NCI-H1436 treated with DMSO at 0.1 percent for 48 hours (cell line): ENCODE measurements at places on chromosomes 13 and 19.

GRCh38 chr13:39528661-39528980 is 74.4 kb downstream of the LHFPL6 start:
- DNase-seq, result no peak

- DNase-seq, result no peak
Observed at GRCh38 chr13:77029436-77029835, 2.5 kb upstream of the FBXL3 start.

GRCh38 chr19:17447704-17448130 is 751 bp downstream of the TMEM221 start:
- DNase-seq, result no peak

DNA sequence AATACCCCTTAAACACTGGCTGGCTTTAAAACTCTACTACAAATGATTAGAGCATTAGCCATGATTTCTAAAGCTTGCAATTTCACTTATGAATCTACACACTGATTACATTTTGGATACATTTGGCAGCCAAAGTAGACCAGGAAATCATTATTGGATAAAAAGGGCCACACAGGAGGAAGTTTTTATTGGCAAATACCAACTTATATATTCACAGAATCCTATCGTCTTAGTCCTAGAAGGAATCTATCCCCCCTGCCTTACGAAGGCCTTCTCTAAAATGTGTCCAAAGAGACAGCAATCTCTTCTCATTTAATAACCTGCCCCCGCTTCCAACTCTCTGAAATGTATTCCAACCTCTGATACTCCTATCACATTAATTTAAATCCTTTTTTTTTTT is 52.5 kb downstream of the KLF5 start:
- no peak for DNase-seq

GRCh38 chr13:32940601-32941000 is 75.6 kb upstream of the KL start:
- no peak for DNase-seq

DNA sequence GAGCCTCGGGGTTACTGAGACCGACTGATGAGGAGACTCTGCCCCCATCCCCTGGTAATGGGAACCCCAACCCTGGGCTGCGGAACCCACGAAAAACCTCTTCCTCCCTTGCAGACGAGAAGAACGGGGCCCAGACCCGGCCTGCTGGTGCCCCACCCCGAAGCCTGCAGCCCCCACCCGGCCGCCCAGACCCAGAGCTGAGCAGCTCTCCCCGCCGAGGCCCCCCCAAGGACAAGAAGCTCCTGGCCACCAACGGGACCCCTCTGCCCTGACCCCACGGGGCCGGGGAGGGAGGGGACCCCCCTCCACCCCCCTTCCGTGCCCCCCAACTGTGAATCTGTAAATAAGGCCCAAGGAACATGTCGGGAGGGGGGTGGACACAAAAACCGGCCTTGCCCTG is 13.3 kb downstream of the TMEM150B start:
- DNase-seq, result no peak

GRCh38 chr13:49400755-49401659 is 42.9 kb downstream of the CAB39L start:
- no peak for DNase-seq

- DNase-seq, result no peak
Observed at GRCh38 chr13:99926014-99926731, 45.4 kb downstream of the ZIC5 start.

DNA sequence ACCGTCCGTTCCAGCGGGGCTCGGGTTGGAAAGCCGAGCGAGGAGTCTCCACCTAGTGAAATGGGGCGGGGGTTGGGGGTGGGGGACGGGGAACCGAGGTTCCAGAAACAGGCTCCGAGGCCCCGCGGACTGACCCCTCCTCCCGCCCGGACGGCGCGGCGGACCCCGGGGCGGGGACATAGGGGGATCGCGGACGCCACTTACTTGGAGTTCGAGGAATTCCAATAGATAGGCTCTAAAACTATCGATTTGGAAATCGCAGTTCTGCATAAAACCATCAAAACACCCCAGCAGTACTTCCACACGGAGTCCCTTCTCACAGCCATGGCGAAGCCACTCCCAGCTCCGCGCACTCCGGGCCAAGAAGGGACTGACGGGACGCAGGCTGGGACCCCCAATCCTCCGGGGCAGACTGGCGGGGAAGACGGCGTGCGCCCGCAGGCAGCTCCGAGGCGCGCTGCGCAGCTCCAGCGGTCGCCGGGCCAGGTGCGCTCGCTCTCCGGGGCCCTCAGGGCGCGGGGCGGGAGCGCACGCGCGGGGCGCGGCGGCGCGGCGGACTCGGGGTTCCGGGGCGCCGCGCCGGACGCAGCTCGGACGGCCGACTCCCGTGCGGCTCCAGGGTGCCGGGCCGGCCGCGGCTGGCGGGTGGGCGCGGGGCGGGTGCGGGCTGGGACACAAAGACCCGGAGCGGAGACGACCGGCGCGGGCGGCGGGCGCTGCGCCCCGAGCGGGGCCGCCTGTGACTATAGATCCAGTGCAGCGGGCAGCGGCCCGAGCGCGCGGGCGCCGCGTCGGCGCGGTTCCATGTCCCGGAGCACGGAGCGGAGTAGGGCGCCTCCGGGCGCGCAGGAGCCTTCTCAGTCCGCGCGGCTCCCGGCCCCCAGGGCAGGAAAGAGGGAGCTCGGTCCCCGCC is 567 bp downstream of the EFNB2 start:
- no peak for DNase-seq

- DNase-seq, result no peak
Observed at GRCh38 chr13:29993716-29994488, 143.5 kb upstream of the UBL3 start.

GRCh38 chr13:22517544-22517943 is 663.2 kb upstream of the SGCG start:
- DNase-seq, result peak; percentile 15

GRCh38 chr13:88042489-88042888 is 371.3 kb downstream of the SLITRK5 start:
- no peak for DNase-seq

GRCh38 chr13:71522941-71523526 is 344.0 kb downstream of the DACH1 start:
- no peak for DNase-seq

GRCh38 chr13:47139519-47139918 is 242.7 kb upstream of the HTR2A start:
- DNase-seq, result no peak

- no peak for DNase-seq
Observed at GRCh38 chr19:7533281-7533885, 2.1 kb upstream of the PNPLA6 start.

- DNase-seq, result no peak
Observed at GRCh38 chr19:38401148-38401547, 1.7 kb upstream of the FAM98C start.

DNA sequence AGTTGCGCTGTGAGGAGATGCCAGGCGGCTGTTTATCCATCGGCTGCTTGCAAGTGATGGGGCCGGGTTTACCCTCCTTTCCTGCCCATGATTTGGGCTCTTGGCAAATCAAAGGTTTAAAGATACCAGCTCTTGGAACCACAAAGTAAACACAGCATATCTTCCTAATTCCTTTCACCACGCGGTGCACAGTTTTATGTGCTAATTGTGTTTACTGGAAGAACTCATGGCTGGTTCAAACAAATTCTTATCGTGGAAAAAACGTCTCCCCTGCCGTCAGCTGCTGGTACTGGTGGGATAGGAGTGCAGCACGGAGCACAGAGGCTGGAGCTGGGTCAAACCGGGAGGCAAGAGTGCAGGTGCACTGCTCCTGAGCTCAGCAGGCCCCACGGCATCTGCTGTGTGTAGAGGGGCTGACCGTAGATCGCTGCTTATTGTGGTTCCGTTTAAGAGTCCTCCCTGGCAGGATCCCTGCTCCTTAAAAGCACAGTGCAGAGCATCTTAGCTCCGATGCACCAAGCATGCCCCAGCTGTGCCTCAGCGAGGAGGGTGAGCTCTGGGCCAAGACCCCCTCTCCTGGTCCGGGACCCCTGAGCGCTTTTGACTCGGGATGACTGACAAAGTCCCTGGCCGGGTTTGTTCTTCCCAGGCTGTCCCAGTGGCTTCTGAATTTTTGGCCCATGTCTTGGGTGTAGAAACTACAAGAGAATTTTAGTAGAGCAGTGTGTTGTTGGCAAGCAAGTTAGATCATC is 51.3 kb upstream of the GAS6 start:
- DNase-seq, result no peak

DNA sequence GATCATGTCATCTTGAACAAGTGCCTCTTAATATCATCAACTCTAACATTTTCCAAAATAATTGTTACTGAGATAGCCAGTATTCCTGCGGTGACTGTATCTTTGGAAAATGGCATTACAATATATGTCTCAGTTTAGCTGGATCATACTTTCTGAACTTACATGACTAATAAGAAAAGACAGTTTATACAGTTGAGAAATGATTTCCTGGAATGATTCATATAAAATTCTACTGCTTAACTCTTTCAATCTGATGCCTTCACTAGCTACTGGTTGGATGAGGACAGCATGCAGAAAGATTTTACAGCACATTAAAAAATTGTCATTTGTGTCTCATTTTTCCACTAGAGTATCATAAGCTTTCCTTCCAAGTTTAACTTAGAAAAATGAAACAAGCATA is 302.1 kb downstream of the PCDH17 start:
- DNase-seq, result no peak

GRCh38 chr13:35700671-35701070 is 224.2 kb upstream of the MAB21L1 start:
- DNase-seq, result no peak

DNA sequence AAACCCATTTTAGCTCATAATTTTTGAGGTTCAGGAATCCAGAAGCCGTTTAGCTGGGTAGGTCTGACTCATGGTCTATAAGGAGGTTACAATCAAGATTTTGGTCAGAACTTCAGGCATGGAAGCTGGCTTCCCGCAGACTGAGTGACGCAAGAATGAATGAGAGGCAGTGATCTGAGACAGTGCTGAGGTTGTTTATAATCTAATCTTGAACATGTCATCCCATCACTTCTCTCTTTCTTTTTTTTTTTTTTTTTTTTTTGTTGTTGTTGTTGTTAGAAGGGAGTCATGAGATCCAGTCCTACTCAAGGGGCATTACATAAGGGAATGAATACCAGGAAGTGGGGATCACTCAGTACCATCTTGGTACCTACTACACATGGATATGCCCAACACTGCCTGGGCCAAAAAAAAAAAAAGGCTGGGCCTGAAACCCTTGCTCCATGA is 217.4 kb downstream of the DLEU7 start:
- no peak for DNase-seq

DNA sequence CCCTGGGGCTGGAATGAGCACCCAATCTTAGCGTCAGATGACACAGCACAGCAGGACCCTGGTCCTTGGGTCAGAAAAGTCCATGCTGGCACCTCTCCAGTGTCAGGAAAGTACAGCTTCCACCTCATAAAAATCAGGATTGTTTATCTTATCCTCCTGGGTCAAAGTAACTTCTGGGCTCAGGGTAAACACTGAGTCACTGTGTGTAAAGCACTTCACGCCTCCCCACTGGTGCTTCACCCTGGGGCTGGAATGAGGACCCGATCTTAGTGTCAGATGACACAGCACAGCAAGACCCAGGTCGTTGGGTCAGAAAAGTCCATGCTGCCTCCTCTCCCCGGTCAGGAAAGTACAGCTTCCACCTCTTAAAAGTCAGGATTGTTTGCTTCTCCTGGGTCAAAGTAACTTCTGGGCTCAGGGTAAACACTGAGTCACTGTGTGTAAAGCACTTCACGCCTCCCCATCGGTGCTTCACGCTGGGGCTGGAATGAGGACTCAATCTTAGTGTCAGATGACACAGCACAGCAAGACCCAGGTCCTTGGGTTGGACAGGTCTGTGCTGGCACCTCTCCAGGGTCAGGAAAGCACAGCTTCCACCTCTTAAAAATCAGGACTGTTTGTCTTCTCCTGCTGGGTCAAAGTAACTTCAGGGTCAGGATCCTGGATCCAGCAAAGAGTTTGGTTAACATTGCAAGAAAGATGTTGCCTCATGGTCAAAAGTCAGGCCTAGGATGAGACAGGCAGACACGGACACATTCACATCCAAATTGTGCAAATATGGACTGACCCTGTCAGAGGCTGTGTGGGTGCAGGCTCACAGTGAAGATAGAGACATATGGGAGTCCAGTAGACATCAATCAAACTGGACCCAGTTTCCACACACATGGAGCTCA is 39.2 kb upstream of the CYP2A7 start:
- no peak for DNase-seq

DNA sequence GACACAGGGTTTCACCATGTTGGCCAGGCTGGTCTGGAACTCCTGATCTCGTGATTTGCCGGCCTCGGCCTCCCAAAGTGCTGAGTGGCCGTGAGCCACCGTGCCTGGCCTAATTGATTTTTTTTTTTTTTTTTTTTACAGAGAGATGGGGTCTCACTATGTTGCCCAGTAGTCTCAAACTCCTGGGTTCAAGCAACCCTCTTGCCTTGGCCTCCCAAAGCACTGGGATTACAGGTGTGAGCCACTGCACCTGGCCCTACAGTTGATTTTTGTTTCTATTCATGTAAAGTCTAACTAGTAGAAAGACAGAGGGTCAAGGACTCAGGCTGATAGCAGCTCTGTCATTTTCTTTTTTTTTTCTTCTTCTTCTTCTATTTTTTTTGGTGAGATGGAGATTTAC is 21.8 kb downstream of the FGF21 start:
- DNase-seq, result no peak

GRCh38 chr19:5216141-5216847 is 124.3 kb downstream of the PTPRS start:
- DNase-seq, result no peak

GRCh38 chr19:33654840-33655508 is 33.2 kb downstream of the CHST8 start:
- no peak for DNase-seq

DNA sequence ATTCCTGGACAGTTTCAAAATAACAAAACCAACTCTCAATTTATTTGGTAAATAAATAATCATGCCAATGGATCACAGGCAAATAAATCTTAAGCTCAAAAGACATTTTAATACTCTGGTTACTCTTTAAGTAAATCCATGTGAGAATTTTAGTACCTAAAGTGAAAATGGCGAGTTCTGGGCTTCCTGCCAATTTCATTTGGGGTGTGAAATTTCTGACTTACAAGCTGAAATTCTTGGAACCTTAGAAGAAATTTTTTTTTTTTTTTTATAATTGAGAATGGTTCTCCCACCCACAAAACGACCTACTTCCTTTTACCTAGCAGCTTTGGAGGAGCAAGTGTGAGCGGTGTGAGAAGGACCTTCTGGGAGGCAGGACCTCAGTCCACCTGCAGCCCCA is 354.5 kb upstream of the NBEA start:
- DNase-seq, result no peak

DNA sequence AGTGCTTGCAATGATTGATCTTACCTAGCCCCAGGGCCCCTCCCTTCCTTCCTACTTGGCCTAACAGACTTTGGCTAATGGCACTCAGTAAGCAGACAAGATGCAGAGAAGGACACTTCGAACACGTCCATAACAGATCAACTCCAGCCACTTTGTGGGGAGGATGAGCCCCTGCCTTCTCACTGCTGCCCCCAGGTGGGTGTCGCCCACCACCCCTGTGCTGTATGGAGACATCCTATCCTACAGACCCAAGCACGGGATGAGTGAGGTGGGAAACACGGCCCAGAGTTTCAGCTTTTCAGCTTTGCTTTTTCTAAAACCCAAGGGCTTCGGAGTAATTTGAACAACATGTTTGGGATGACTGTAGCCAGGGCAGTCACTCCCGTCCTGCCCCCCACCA is 5.5 kb downstream of the SLC7A1 start:
- DNase-seq, result no peak
